ENCODE measurements at places on chromosomes 7 and 10.
A peak's percentile ranks its signal among the peaks of the same experiment; 100 is the strongest.

DNA sequence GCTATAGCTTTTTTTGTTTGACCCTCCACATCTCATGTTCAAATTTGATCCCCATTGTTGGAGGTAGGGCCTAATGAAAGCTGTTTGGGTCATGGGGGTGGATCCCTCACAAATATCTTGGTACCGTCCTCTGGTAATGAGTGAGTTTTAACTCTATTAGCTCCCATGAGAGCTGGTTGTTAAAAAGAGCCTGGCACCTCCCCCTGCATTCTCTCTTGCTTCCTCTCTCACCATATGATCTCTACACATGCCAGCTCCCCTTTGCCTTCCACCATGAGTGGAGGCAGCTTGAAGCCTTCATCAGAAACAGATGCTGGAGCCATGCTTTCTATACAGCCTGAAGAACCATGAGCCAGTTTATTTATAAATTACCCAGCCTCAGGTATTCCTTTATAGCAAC, 43.0 kb upstream of the IMMP2L start:
- DNase-seq, result no peak

DNA sequence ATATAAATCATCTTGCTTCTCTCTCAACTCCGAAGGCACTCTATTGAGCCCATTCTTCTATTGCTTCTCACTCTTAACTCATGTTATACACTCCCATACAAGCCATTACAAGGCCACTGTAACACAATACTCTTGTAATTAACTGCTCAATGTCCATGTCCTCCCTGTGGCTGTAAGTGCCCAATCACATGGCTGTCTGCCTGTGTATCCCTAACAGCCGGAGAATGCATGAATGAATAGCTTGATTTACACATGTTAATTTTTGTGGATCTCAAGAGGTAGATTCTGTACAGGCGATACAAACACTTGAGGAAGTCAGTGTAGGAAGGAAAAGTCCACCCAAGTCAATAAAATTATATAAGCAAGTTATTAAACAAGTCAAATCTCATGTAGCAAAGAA, 215.6 kb downstream of the DOCK4 start:
- no peak for DNase-seq

GRCh38 chr7:71015252-71015900, 116.6 kb upstream of the GALNT17 start:
- no peak for DNase-seq

DNA sequence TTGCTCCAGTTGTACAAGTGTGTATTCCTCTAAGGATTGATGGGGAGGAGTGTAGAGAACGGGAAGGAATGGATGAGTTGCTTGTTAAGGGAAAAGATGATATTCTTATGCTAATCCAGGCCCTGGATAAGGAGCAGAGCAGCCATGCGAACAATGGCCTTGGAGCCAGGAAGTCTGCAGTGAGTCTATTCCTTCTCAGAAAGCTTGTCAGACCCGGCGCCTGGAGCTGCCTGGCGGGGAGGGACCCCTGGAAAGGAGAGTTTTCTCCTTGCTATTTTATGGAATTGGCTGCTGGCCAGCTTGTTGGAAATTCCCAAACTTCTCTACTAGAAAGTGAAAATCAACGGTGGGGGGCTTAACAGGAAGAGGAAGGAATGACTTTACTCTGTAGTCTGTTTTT, 89.1 kb downstream of the MMRN2 start:
- no peak for DNase-seq

DNA sequence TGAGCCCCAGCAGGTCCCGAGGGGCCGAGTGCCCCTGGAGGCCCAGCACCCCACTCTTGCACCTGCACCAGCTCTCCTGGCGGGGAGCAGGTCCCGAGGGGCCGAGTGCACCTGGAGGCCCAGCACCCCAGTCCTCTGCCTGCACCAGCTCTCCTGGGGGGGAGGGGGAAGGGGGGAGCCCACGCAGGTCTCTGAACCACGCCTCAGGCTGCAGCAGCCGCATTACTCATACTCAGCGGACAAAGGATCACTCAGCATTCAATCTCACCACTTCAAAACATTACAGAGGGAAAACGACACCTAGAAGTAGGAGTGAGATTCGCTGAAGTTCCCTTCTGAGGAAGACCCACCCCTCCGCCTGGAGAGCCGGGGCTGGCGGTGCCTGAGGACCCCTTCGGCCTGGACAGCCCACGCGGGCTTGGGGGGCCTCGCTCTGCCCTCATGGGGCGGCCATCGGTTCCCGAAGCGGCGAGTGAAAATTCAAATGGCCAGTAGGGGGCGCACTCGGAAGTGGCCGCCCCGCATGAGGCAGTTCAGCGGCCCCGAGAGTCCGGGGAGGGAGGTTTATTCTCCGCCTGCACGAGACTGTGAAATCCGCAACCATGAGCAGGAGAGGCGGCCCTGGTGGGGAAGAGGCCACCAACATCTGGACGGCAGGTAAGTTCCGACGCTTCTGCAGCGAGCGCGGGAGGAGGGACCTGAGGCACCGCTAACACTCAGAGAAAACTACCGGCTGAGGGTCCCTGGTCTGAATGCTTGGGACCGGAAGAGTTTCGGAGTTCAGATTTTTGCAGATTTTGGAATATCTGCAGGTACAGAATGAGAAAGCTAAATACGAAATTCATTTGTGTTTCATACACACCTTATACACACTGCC, 1.1 kb upstream of the GPER1 start:
- DNase-seq, result no peak

GRCh38 chr10:52213321-52213752, 100.7 kb upstream of the DKK1 start:
- DNase-seq, result peak; percentile 56

DNA sequence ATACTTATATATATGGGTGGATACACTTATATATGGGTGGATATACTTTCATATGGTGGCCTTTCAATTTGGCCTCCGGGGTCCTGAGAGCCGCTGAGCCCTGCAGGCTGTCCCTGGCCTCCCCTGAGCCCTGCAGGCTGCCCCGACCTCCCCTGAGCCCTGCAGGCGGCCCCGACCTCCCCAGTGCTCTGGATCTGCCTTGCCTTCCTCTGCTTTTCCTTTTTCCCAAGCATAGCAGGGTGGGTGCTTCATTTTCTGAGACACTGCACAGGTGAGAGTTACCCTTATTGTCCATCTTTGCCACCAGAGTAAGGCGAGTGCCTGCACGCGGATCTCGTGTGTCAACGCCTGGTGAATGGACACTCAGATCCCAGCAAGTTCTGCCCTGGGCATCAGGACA, 106.6 kb downstream of the VIPR2 start:
- no peak for DNase-seq

GRCh38 chr10:56895306-56895705, 534.2 kb upstream of the ZWINT start:
- DNase-seq, result no peak

DNA sequence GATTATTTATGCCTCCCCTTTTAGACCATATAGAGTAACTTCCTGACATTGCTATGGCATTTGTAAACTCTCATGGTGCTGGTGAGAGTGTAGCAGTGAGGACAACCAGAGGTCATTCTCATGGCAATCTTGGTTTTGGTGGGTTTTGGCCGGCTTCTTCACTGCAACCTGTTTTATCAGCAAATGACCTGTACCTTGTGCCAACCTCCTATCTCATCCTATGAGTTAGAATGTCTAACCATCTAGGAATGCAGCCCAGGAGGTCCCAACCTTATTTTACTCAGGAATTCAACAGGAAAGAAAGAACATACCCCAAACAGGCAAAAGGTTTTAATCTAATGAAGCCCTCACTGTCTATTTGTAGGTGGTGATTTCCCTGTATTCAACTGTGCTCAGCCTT, 205.4 kb upstream of the YAE1 start:
- no peak for DNase-seq

- DNase-seq, result no peak
Measured at GRCh38 chr10:71969929-71970328, 5.7 kb downstream of the CHST3 start.

- no peak for DNase-seq
Measured at GRCh38 chr10:76679030-76679429, 958.6 kb downstream of the KCNMA1 start.

DNA sequence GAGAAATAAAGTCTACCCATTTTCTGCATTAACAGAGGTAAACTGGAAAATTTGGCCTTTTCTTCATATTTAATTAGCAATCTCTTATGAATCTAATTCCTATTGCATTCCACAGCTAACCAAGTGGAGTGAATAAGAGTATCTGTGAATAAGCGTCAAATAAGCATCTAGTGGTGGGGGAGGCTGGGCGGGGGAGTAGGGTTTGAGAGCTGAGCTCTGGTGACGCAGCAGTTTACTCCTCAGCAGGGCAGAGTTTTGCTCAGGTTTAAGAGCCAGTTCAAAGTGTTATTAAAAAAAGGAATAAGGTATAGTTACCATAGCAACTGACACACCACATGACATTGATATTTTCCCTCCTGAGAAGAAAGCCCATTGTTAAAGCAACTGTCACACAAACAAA, 1346.8 kb upstream of the CELF2 start:
- DNase-seq, result no peak

DNA sequence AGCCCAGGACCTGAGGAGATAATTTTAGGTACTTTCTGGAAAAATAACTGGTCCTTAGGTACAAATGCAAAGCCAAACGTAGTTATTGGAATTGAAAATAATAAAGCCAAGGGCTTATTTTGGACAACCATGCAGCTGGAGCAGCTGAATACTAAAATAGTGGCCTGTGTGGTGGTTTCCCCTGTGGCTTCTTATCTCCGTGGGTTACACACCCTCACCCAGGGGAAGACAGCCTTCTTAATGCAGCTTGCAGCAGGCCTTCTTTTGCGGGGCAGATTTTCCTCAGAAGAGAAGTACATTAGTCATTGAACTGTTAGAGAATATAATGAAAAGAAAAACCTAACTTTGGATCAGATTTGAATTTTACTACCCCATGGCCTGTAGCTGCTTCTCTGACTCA, 133.5 kb downstream of the ST7 start:
- DNase-seq, result no peak

- DNase-seq, result no peak
Measured at GRCh38 chr7:123397746-123398338, 136.6 kb downstream of the IQUB start.

DNA sequence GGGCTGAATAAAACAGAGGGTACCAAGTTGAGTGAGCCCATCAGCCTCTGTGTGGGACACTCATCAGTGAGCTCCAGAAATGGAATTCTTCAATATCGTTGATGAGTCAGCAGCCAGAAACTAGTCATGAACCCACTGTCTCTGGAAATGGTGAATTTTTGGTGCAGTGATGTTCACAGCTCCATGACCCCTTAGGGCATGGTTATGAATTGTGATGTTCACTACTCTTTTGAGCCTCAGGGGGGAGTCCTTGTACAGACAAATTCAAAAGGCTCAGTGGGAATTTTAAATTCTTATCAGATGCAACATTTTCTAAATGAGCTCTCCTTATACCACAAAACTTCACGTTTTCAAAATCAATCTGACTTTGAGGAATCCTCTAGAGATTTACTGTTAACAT, 335.7 kb downstream of the PHTF2 start:
- peak; percentile 37 for DNase-seq

GRCh38 chr10:15166325-15166724, 2.2 kb downstream of the NMT2 start:
- DNase-seq, result no peak

All from skeletal muscle cell (primary cell).